ENCODE measurements at places on chromosomes 16 and 17. TPM values are rescaled to one million over a fixed set of nuclear protein-coding genes. Genes with fewer than 3 reads are reported as not detected.

DNA sequence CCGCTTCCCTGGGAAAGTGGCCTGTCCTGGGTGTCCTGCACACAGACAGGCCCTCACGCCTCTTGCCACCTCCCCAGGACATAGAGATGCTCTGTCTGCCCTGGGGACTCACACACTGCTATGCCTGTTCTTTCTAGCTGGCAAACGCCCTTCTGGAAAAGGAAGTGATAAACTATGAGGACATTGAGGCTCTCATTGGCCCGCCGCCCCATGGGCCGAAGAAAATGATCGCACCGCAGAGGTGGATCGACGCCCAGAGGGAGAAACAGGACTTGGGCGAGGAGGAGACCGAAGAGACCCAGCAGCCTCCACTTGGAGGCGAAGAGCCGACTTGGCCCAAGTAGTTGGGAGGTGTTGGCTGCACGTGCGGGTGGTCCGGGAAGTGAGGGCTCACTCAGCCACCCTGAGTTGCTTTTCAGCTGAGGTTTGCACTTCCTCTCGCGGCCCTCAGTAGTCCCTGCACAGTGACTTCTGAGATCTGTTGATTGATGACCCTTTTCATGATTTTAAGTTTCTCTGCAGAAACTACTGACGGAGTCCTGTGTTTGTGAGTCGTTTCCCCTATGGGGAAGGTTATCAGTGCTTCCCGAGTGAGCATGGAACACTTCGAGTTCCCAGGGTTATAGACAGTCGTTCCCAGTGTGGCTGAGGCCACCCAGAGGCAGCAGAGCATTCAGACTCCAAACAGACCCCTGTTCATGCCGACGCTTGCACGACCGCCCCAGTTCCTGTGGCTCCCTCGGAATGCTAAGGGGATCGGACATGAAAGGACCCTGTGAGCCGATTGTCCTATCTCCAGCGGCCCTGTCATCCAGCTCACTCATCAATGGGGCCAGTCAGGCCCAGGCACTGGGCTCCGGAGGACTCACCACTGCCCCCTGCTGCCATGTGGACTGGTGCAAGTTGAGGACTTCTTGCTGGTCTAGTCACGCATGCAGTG is 3.5 kb upstream of the RPL13 start:
- DNase-seq = no peak

DNA sequence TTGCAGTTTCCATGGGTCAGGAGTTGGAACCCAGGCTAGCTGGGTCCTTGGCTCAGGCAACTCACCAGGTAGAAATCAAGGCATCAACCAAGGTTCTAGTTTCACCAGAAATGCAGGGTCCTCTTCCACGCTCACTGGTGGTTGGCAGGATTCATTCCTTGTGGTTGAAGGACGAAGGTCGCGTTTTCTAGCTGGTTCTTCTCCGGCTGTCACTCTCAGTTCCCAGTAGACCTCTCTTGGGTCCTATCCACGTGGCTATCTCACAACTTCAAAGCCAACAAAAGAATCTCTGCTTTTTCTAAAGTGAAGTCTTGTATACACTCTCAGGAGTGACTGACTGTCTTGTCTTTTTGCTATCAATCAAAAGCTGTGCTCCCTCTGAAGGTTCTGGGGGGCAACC is 146.3 kb upstream of the NOL11 start:
- no peak for DNase-seq

DNA sequence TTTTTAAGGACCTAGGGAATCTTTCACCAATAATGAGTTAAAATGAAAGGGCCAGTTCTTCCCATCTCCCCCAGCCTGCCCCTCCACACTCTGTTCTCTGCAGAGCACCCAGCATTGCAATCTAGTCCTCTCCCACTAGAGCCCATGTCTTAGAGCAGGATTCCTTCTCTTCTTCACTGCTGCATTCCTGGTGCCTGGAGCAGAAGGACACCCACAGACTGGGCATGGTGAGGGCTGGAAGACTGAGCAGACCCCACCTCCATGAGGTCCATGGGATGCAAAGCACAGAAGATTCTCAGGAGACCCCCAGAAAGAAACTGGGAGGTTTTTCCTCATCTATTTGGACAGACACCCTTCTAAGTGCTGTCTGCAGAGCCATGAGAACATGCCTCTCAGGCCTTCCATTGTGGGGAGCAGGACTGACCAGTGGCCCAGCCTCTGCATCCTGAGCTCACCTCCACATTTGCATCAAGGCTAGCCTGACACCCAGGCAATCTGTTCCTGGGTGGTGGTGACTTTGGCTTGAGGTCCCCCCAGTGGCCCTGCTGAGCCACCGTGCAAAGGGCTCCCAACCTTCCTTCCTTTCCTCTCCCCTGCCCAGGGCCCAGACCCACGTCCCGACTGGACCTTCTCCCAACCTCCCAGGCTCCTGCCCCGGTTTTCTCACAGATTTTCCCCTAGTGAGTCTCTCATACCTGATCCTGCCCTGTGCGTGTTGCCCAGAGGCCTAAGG is 74.2 kb upstream of the ZNF469 start:
- DNase-seq = no peak

DNA sequence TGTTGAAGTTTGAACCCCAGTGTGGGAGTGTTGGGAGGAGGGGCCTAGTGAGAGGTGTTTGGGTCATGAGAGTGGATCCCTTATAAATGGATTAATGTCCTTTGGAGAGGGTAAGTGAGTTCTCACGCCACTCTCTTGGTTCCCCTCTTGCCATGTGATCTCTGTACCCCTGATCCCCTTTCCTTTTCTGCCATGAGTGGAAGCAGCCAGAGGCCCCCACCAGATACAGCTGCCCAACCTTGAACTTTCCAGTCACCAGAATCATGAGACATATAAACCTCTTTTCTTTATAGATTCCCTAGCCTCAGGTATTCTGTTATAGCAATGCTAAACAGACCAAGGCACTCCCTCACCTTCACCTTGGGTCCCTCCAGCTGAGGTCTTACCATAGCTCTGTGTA is 7.4 kb downstream of the SLC6A2 start:
- DNase-seq = no peak

GRCh38 chr17:77086433-77087010 is 54.2 kb upstream of the SEC14L1 start:
- DNase-seq = no peak

DNA sequence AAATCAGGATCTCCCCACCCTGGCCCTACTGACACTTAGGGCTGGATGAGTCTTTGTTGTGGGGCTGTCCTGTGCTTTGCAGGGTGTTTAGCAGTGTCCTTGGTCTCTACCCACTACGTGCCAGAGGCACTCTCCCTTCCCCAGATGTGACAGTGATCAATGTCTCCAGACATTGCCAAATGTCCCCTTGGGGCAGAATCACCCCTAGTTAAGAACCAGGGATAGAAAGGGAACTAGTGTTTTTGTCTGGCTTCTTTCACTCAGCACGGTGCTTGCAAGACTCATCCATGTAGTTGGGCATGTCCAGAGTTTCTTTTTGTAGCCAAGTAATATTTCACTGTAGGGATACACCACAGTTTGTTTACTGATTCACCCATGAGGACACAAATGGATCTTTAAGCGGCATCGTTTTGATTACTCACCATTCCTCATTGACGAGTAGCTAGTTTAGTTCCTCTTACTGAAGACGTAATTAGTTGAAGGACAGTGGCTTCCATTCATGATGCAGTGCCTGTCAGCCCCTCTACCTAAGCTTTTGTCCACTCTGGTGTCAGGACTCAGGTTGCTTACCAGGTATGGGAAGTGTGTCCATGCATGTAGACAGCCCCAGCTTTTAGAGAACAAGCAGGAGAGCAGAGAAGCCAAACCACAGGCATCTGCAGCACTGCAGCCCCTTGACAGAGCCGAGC is 26.0 kb upstream of the ITGB4 start:
- no peak for DNase-seq

- no peak for DNase-seq
Measured at GRCh38 chr17:81383504-81384421, 11.5 kb upstream of the BAHCC1 start.

The CCDC200 gene
- total RNA-seq = not detected

The PYDC1 gene
- not detected for total RNA-seq

The ITGA2B gene
- total RNA-seq = 2.0 TPM

The DHRS7C gene
- not detected for total RNA-seq

The KCNJ18 gene
- total RNA-seq = not detected

The AIPL1 gene
- total RNA-seq = not detected

The SOST gene
- total RNA-seq = not detected

Data from vagina (tissue), 2 donors.